Sciatic nerve (tissue), 2 donors: ENCODE measurements at places on chromosomes 2 and 18. TPM values are rescaled to one million over a fixed set of nuclear protein-coding genes. Genes with fewer than 3 reads are reported as not detected.

Gene ERMN
- total RNA-seq: 4.6 TPM

Gene RASGRP3
- 16.0 TPM for total RNA-seq

Gene OTX1
- total RNA-seq: not detected

Gene REG3A
- total RNA-seq: 2.3 TPM

Gene SULT1C4
- total RNA-seq: 12.5 TPM

Gene COLEC11
- 1.1 TPM for total RNA-seq

GRCh38 chr2:162022290-162022945 is 51.6 kb downstream of the DPP4 start:
- no peak for DNase-seq

- no peak for DNase-seq
Measured at GRCh38 chr2:182924306-182924705, 57.9 kb upstream of the FRZB start.

DNA sequence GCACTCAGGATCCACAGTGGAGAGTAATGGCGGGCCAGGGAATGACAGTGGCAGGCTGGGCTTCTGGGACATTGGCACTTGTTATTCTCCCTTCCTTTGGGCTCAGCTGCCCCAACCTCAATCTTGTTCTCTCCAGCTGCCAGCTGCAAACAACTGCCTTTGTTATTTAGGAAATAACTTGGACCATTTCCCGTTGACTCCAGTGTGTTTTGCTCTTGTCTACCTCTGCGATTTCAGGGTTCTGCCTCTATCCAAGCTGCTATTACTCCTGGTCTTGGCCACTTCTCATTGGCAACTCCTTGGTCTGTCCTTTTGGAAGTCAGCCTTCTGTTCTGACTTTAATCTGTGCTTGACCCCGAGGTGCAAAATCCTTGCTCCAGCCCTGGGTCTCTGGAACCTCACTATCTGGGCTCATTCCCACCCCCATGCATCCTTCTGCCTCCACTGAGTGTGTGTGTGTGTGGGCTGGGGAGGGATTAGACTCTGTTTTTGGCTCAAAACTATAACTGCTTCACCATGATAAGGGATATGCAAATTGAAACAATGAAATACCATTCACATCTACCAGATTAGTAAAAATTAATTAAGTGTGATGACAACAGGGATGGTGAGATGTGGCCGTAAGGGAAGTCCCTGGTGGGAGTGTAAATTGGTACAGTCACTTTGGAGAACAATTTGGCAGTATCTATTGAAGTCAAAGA is 134.1 kb upstream of the CXCR4 start:
- no peak for DNase-seq

- DNase-seq: no peak
Measured at GRCh38 chr2:238560234-238560633, 133.5 kb downstream of the ASB1 start.

GRCh38 chr18:21402272-21402671 is 160.2 kb downstream of the GREB1L start:
- DNase-seq: no peak

GRCh38 chr2:144507441-144508171 is 12.3 kb downstream of the ZEB2 start:
- no peak for DNase-seq

DNA sequence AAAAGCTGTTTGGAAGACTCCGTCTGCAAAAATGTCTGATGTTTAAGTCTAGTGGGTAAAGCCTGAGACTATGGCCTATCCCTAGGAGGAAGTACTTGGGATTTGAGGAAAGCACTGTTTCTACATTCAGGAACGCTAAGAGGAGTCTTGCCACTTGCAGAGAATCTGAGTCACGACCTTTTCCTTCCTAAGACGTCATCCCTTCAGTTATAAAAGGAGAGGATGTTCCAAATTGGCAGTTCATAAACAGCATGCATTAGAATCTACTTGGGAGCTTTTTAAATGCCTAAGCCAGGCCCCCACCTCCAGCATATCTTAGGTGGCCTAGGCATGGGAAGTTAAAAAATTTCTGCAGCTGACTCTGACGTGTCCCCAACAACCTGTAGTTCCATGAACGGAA is 125.9 kb downstream of the TTC32 start:
- DNase-seq: no peak

- DNase-seq: no peak
Measured at GRCh38 chr2:170965446-170966225, 36.6 kb downstream of the GORASP2 start.
